Activated CD4-positive, CD25-positive, alpha-beta regulatory T cell treated with anti-CD3 and anti-CD28 coated beads, Interleukin-2, amount 50 U/mL, for 24 hours (primary cell): ENCODE measurements at places on chromosomes 6 and 20.
A peak's percentile ranks its signal among the peaks of the same experiment; 100 is the strongest.

DNA sequence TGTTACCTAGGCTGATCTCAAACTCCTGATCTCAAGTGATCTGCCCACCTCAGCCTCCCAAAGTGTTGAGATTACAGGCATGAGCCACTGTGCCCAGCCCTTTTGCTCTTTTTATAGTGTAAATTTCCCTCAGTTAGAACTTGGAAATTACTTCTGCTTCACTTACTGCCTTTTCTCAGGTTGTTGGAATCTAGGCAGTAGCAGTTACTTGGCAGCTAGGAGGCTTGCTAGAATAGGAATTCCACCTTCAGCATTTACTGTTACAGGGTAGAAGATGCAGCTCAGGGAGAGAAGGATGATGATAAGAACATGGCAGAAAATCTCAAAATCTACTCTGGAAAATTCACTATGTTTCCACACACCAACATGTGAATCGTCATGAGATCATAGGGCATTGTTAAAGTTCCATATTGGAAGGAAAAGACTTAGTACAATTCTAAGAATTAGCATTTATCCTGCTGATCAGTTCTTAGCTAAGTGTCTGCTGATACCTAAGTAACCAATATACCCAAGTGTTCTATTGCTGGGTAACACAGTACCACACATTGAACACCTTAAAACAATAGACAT, 182.2 kb downstream of the SLC16A10 start:
- no peak for ATAC-seq

- no peak for ATAC-seq
Observed at GRCh38 chr6:169131390-169131789, 122.3 kb downstream of the THBS2 start.

GRCh38 chr6:167501831-167502385, 177.0 kb downstream of the TTLL2 start:
- ATAC-seq, result no peak

DNA sequence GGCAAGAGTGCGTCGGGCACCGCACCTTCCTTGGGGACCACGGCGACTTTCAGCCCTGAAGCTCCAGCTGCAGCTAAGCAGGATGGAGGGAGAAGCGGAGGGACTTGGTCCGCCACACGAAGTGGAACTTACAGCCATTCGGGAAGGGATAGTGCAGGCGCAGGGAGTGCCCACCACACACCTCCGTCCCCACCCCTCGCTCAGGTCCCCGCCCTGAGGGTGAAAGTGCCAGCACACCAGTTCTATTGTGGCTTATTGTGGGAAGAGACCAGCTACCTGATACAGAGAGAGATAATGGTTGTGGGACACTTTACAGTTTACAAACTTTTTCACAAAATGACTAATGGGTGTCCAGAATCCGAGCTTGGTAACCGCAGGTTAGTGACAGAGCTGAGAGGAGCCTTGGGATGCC, 76.1 kb downstream of the IRF4 start:
- ATAC-seq, result peak; percentile 45

- ATAC-seq, result no peak
Observed at GRCh38 chr20:38136421-38137245, 28.4 kb downstream of the TGM2 start.

- ATAC-seq, result peak; percentile 68
Observed at GRCh38 chr6:35663447-35664235, 25.1 kb downstream of the FKBP5 start.

DNA sequence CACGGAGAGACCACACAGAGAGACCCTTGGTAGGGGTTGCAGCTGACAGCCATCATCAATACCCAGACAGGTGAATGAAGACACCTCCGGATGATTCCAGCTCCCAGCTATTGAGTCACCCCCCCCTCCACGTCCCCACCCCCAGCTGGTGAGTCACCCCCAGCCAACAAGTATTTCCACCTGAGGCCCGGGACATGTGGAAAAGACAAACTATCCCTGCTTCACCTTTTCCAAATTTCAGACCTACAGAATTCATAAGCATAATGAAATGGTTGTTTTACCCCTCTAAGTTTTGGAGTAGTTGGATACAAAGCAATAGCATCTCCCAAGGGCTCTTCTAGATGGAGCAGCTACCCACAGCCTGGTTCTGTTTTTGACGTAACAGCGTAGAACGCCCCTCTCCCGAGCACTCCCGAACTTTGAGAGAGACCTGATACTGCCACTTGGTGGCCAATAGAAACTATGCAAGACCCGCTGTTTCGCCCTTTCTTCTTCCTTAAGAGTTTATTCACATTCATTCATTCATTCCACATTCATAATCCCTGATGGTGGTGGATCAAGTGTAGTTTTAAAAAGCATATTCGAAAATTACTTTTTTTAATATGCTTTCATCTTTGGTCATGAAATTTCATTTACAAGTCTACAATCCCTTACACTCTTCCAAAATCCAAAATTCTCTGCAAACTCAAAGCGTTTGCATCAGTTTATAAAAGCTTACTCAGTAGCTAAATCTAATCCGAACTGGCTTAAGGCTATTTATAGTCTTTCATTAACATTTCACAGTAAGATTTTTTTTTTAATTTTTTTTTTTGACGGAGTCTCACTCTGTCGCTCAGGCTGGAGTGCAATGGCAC, 15.1 kb upstream of the PPP1R16B start:
- no peak for ATAC-seq

DNA sequence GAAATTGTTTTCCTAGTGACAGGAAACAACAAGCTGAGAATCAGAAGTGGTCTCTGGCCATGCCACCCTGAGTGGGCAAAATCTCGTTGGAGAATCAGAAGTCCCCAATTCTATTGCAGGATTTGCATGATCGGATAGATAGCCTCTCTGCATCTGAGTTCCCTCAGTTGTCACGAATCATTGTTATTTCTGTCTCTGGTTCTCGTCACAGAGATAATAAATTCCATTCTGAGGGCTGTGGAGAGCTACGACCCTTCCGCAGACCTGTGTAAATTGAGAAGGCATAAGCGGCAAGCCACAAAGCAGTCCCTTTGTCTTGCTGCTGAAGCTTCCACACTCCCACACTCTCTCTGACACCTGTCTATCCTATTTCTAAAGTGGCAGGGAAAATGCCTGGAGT, 102.4 kb upstream of the CNR1 start:
- ATAC-seq, result no peak

- ATAC-seq, result no peak
Observed at GRCh38 chr6:903761-904160, 210.8 kb upstream of the EXOC2 start.

DNA sequence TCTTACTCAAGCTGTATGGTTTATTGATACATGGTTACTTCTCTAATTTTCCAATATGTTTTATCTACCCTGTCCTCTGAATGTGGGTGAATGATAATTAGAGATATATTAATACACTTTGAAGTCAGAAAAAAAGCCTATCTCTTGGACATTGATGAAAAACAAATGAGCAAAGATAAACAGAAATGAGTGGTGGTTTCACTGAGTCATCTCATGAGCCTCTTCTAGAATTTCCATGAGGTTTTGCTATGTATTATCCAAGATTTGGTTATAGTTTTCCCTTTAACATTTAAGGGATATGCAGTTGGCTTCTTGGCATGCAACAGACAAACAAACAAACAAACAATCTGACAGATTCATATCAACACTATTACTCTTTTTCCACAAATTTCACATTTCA, 586.8 kb downstream of the RFPL4B start:
- ATAC-seq, result no peak

DNA sequence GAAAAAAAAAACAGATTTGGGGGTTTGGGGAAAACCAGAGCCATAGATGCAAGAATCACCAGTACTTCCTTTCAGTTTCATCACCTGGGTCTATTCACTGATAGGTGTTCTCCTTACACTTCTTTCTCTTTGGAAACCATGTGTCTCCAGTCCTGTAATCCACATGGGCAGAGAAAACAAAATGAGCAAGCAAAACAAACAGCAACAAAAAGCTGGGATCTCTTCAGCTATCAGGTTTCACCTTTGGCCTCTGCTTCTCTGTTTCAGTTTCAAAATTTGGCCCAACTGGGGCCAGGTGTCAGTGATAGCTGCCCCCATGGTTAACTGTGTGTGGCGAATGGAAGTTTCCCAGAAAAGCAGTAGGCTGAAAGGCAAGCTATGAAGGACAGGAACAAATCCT, 220.0 kb upstream of the THBS2 start:
- ATAC-seq, result no peak

DNA sequence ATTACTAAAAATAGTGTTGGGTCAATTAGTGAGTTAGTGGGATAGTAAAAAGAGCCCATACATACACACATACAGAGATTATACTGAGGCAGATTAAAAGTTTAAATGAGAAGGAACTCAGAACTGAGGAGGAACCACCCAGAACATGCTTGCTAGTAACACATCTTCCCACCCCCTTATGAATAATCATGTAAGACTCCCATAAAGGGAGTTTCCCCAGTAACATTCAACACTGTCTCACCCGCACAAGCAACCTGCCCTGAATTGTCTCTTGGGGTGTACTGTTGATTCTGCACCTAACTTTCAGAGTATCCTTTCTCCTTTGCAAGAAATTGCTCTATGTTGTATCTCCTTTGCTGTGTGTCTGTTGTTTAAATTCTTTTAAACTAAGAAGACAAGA, 11.1 kb upstream of the HLA-DQB2 start:
- ATAC-seq, result no peak

DNA sequence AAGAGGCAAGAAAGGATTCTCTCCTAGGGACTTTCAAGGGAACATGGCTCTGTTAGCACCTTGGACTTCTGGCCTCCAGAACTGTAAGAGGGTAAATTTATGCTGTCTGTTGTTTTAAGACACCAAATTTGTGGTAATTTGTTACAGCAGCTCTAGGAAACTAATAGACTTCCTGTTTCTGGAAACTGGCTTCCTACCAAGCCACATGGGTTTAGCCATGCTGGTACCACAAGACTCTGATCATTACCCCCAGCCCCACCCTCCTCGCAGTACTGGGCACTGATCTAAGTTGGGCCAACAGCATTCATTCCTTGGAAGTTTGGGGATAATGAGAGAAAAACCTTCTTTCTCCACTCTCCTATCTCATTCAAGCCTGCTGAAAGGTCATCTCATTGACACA, 109.5 kb upstream of the SMLR1 start:
- ATAC-seq, result no peak

DNA sequence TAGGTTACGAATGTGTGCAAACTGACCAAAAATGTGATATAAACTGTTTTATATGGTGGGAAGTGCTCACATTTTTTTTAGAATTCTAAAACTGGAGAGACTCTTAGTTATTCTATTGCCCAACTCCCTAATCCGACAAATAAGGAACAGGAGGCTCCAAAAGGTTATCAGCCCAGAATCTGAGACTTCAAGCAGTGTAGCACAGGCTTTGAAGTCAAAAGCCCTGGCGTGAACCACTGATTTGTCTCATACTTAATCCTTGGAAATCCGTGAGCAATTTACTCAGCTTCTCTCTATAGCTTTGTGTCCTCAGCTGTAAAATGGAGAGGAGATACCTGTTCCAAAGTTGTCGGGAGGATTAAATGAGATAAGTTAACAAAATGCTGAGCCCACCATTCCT, 368.8 kb upstream of the SASH1 start:
- no peak for ATAC-seq

DNA sequence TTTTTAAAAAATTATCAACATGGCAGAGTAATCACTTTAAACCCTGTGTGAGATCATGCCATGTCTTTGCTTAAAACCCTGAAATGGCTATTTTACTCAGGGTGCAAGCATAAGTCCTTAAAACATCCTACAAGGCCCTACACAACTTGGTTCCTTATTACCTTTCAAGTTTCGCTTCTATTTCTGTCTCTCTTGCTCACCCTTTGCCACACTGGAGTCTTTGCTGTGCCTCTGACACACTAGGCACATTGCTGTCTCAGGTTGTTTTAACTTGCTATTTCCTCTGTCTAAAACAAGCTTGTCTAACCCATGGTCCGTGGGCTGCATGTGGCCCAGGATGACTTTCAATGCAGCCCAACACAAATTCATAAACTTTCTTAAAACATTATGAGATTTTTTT, 55.6 kb downstream of the KIAA0408 start:
- ATAC-seq, result peak; percentile 51

DNA sequence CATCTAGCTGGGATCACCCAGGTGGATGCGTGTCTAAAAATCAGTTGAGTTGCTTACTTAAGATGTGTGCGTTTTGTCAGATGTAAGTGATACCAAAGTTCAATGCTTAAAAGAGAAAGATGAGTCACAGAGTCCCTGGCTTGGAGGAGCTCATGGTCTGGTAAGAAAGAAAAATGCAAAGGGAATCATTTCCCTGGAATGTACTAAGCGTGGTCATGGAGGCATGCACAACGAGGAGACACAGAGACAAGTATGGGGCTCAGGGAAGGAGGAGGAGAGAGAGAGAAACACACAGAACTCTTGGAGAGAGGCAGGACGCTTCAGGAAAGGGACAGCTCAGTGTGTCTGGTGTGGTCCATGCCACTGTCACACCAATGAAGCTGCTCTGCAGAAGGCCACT, 186.9 kb upstream of the GMDS start:
- no peak for ATAC-seq
